ENCODE measurements at places on chromosomes 12 and 14.

GRCh38 chr14:69373104-69373503, 25.0 kb downstream of the ERH start:
- DNase-seq, result no peak

- DNase-seq, result no peak
Measured at GRCh38 chr12:49540229-49541139, 1.7 kb downstream of the KCNH3 start.

DNA sequence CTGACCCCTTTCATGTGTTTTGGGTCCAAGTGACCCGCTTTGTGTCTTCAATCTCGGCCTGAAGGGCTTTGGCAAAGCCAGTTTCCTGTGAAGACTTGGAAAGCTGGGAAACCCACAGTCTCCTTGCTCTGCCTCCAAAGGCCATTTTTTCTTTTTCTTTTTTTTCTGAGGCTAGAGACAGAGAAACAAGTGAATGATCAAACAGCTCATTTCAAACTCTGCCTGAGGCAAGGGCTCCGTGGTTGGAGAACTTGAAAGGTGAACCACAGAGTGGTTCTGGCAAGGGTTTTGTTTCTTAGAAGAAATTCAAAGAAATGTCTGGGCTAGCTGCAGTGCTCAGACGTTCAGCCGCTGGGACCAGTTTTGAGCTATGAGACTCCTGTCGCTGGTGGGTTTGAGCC, 62.7 kb downstream of the ERH start:
- no peak for DNase-seq

DNA sequence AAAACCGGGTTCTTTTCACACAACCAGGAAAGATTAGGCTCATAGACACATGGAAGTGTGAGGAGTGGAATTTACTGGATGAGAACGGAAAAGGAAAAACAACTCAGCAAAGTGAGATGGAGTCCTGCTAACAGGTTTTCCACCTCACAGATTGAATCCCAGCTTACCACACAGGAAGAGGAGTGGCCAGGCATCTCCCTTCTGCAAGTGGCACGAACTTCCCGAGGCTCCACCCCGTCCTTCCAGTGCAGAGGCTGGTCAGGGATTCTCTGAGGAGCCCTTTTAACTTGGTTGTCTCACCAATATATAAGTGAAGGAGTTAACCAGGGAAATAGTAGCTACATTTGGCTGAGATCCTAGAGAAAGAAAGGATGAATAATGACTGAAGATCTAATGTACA, 102.8 kb downstream of the SCAF11 start:
- DNase-seq, result no peak

GRCh38 chr14:74754157-74754556, 9.0 kb upstream of the YLPM1 start:
- no peak for DNase-seq

DNA sequence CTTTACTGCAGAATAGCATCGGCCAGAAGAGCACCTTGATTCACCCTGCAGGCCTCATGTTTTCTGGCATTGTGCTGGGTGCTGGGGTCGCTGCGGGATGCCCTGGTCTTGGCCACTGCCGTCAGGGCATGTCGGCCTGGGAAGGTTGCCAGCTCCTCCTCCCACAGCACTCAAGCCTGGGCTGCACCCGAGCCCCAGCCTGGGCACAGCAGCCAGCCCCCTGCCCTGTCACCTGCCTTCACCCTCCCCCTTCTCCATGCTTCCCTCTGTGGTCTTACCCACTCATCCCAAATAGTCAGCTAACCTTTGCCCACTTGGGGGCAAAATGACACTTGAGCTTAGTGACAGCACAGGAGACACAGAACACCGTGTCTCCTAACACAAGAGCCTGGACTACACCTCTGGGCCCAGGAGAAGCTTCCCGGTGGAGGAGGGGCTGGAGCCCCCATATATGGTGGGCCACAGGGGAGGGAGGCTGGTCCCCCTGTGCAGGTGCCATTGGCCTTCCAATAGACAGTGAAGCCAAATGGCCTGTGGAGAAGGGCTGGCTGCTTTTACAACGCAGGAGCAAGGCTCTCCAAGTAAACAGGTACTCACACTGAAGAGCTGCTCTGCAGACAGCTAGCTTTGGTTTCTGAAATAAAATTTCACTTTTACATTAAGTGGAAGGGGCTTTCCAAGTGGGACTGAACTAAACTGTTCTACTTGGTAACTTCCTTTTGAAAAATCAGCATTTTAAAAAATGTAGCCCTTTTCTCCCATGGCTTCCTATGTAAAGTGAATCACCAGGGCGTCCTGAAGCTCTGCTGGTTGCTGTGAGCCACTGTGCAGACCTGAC, 51.2 kb upstream of the AMN start:
- no peak for DNase-seq

- no peak for DNase-seq
Measured at GRCh38 chr12:113424915-113425823, 3.0 kb downstream of the SDSL start.

- no peak for DNase-seq
Measured at GRCh38 chr12:51779876-51780275, 68.6 kb downstream of the FIGNL2 start.

GRCh38 chr12:132635076-132635955, 16.7 kb downstream of the P2RX2 start:
- no peak for DNase-seq
